ENCODE measurements at places on chromosomes 13 and 19. TPM values are rescaled to one million over a fixed set of nuclear protein-coding genes. Genes with fewer than 3 reads are reported as not detected.

GALP gene
- total RNA-seq, result not detected

KLK14 gene
- total RNA-seq, result not detected

- H3K27me3 ChIP-seq, result no peaks in the 10 kb centered on the region
- DNase-seq, result no peak
- H3K27ac ChIP-seq, result no peak overlapping the region
- peaks cover 39% of the 10 kb centered on the region for H3K36me3 ChIP-seq
- no peaks in the 10 kb centered on the region for H3K4me1 ChIP-seq
Measured at GRCh38 chr19:1395194-1396018, 5.9 kb downstream of the GAMT start.

CD33 gene
- 20.7 TPM for total RNA-seq

DNA sequence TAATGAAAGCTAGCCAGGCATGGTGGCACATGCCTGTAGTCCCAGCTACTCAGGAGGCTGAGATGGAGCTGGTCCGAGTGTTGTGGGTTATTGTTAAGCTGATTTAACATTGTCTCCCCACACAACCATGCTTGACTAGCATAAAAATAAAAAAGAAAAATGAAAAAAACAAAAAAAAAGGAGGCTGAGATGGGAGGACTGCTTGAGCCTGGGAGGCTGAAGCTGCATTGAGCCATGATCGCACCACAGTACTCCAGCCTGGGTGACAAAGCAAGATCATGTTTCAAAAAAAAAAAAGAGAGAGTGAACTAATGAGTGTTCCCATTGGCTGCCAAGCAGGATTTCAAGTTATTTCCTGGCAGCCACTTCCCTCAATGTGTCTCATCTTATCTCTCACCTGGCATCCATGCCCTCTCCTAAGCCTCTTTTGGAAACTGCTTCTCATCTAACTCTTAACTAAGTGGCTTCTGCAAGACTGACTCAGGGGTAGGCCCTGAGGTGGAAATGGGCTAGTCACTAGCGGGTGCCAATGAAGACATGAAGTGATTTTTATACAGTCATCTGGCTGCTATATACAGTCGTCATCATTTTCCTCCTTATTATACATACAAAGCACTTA, 4.9 kb downstream of the THAP8 start:
- no peaks in the 10 kb centered on the region for H3K4me1 ChIP-seq
- no peak for DNase-seq
- no peaks in the 10 kb centered on the region for H3K27me3 ChIP-seq
- H3K36me3 ChIP-seq, result no peaks in the 10 kb centered on the region

- H3K4me1 ChIP-seq, result no peaks in the 10 kb centered on the region
- no peak for DNase-seq
Measured at GRCh38 chr13:55007681-55008080, 1979.1 kb downstream of the OLFM4 start.

CEACAM7 gene
- total RNA-seq, result not detected

DNA sequence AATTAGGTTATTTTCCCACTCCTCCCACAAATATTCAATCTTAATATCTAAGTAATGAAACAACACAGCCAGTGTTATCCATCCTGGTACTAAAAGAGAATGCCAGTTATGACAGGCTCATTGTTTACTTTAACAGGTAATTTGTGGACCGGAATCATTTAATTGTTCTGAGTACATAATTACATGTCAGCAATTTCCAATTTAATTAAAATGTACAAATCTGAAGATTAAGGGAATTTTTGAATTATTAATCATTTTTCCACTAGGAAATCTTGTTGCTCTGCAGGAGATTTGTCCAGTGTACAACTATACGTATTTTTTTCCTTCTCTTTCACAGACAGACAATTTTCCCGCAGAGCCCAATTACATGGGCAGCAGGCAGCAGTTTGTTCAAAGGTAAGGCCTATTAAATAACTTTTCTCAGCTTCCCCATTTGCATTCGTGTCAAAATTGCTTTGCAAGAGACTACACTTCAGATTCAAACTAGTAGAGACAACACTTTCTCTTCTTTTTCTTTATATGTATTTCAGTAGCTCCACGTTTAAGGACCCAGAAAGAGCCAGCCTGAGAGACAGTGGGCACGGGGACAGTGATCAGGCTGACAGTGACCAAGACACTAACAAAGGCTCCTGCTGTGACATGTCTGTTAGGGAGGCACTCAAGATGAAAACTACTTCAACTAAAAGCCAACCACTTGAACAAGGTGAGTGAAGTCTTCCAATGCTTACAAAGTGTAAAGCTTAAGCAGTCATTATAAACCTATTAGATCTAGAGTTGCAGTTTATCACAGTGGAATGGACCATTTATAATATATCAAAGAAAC, 34.8 kb downstream of the PCDH17 start:
- no peak overlapping the region for H3K4me3 ChIP-seq
- no peak for DNase-seq
- no peaks in the 10 kb centered on the region for H3K27me3 ChIP-seq
- no peaks in the 10 kb centered on the region for H3K4me1 ChIP-seq

DNA sequence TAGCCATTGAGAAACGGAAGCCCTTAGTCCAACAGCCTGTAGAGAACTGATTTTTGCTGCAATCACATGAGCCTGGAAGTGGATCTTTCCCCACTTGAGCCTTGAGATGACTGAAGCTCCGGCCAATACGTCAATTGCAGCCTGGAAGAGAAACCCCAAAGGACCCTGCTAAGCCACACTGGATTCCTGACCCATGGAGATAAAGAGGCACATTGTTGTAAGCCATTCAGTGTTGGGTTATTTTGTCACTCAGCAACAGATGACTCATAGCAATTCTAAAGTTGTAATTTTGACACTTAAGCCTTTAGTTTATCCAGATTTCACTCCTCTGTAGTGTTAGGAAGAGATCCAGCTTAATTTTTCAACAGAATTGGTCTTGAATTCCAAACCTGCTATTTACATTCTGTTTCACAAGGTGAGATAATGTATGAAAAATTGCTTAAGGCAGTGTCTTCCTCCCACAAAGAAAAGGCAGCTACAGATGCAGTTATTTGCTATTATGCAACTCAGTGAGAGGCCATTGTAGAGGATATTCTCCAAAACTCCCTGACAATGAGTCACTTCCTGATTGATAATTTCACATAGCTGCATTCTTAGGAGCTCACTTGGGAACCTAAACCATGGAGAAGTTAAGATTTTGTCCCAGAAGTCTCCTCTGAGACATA, 59.4 kb upstream of the TSHZ3 start:
- H3K27ac ChIP-seq, result no peak overlapping the region
- H3K27me3 ChIP-seq, result no peaks in the 10 kb centered on the region
- DNase-seq, result no peak

DNA sequence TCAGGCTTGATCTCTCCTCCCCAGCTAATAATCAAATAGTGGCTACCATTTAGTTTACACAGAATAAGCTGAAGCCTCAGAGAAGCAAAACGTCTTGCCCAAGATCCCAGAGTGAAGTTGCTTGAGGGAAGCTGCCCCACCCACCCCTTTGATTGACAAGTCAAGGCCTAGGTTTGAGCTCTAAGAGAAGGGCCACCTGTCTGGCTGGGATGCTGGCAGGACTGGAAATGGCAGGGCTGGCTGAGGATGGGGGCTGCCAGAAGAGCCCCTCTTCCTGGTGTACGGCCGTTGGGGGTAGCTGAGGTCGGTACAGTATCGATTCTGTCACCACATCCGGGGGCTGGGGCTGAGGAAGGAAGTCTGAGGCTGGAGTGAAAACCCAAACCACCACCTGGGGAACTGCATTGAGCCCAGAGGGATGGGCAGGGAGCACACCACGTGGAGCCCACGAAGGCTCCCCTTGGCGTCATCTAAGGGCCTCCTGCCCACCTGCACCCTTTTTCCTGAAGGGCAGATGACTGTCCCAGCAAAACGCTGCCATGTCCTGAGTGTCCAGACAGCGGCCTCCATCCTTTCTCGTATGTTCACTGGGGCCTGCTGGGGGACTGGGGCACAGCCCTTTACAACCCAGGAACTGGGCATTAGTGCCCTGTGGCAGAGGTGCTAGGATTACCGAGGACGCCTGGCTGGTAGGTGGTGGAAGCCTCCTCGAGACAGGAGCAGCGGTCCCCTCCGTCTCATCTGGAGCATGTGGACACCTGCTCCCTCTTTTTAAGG, 1.4 kb upstream of the PRKD2 start:
- H3K4me1 ChIP-seq, result peaks cover 43% of the 10 kb centered on the region
- no peak for DNase-seq
- peak overlapping the region; percentile 86 for H3K27ac ChIP-seq

GRCh38 chr13:43802511-43802910, 15.7 kb upstream of the ENOX1 start:
- H3K4me1 ChIP-seq, result no peaks in the 10 kb centered on the region
- no peak overlapping the region for H3K4me3 ChIP-seq
- H3K36me3 ChIP-seq, result no peaks in the 10 kb centered on the region
- no peaks in the 10 kb centered on the region for H3K27me3 ChIP-seq
- no peak overlapping the region for H3K27ac ChIP-seq

COX6B2 gene
- total RNA-seq, result not detected

Data from upper lobe of right lung (tissue), 1 donor.